ENCODE measurements at places on chromosomes 2 and 18.
A peak's percentile ranks its signal among the peaks of the same experiment; 100 is the strongest.

DNA sequence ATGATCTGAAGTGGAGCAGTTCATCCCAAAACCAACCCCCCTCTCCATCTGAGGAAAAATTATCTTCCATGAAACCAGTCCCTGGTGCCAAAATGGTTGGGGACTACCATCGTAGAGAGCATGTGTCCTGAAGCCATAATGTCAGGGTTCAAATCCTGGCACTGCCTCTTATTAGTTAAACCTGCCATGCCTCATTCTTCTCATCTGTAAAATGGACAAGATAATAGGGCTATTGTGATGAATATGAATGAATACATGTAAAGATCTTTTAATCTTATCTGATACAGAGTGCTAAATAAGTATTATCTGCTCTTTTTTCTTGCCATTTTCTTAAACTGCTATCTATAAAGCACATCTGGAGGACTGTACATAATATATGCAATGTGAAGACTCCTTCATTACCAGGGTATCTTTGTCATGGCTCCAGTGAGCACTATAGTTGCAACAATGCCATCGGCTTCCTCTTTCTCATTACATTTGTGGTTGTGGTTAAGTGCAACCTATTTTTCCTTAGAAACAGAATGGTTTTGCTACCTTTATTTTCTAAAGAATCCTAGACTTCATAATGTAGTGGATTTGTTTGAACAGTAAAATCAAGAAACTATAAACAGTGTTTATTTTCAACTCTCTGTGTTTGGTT is 27.0 kb downstream of the MFSD6 start:
- peak; percentile 41 for DNase-seq

DNA sequence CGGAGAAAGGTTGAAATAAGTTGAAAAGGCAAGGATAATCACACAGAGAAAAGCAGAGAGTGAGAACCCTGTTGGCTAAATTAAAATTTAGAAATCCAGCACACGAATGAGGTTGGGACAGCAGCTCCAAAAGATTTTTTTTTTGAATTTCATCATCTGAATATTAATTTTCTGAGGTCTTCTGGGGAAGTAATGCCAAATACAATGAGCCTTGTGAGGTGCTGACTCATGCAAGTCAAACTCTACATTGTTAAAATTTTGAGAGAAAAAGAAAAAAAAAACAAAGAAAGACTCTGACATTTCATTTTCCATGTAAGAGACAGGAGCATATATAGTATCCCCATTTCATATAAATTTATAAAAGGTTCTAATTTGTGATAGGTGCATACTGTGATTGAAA is 614.2 kb upstream of the CDH2 start:
- DNase-seq: no peak

DNA sequence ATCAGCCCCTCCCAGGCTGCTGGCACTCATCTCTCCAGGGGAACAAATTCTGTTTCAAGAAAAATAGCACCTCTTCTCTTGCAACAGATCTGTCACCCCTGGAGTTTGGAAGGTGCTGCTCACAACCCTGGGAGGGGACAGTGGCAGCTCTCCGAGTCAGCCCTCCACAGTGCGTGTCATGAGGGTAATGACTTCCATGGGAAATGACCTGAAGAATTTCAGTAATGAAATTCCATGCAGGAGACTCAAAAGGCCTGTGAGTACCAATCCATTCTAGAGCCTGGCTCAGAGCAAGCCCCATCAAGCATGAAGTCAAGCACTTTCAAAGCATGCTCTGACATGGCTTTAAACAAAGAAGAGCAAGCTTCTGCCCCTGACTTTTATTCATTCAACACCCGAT is 276.3 kb upstream of the PARD3B start:
- no peak for DNase-seq

DNA sequence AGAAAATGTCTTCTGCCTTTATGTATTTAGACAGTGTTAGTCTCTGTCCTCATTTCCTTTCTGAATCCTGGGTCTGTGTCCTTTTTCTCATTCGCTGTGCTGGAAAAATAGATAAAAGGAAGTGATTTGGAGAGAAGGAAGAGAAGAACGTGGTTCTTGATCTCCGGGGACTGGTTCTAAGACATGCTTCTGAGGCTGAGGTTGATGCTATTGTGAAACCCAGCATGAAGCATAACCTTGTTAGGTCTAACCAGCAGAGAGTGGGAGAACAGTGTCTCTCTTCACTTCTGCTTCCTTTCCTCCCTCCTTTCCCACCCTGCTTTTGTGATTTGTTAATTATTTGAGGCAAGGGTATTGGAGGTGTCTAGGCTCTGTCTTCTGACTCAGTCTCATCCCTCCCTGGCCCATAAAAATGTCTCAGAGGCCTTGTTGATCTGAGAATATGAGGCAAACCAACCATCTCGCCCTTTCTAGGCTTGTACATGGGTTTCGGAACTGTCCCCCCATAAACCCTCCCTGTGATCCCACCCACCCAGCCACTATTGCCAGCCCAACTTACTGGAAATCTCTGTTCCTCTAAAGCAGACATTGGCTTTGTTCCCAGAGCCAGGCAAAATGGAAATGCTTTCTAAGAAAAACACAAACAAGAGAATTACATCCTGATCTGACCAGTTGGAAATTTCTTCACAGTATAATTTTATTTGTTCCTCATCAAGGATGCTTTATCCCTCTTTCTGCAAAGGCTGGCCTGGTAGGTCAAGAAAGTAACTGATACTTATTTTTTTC is 360.6 kb upstream of the TNP1 start:
- DNase-seq: peak; percentile 26

- DNase-seq: no peak
These were observed 376.6 kb upstream of the TRIB2 start for GRCh38 chr2:12340164-12340563.

DNA sequence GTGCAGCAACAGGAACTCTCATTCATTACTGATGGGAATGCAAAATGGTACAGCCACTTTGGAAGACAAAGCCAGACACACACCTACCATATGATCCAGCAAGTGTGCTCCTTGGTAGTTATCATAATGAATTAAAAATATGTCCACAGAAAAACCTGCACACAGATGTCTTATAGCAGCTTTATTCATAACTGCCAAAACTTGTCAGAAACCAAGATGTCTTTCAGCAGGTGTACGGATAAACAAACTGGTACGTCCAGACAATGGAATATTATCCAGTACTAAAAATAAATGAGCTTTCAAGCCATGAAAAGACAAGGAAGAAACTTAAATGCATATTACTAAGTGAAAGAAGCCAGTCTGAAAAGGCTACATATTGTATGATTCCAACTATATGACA is 50.4 kb downstream of the CHMP3 start:
- DNase-seq: no peak

DNA sequence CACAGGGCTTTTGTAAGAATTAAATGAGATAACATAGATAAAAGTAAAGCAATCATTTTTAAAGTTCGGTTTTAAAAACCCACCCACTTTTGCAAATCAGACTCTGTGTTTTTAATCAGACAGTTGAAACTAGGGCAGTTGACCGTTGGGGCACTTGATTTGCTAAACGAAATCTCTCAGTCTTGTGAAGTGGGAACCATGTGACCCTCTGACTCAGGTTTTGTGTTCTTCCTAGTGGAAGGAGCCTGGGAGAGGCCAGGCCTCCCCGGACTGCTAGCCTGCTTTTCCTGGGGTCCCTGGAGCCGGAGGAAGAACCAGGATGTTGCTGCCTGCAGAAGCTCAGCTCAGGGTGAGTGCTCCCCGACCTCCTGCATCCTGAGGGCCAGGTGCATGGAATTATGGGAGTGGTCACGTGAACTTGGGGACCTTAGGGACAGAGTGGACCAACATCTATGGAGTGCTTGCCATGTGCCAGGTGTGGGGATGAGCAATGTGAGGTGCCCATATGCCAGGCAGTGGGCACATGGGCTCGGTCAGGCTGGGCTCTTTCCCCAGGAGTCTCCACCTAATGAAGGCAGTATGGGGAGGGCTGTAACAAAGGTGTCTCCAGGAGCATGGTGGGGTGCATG is 3.9 kb downstream of the C2orf72 start:
- DNase-seq: peak; percentile 29

DNA sequence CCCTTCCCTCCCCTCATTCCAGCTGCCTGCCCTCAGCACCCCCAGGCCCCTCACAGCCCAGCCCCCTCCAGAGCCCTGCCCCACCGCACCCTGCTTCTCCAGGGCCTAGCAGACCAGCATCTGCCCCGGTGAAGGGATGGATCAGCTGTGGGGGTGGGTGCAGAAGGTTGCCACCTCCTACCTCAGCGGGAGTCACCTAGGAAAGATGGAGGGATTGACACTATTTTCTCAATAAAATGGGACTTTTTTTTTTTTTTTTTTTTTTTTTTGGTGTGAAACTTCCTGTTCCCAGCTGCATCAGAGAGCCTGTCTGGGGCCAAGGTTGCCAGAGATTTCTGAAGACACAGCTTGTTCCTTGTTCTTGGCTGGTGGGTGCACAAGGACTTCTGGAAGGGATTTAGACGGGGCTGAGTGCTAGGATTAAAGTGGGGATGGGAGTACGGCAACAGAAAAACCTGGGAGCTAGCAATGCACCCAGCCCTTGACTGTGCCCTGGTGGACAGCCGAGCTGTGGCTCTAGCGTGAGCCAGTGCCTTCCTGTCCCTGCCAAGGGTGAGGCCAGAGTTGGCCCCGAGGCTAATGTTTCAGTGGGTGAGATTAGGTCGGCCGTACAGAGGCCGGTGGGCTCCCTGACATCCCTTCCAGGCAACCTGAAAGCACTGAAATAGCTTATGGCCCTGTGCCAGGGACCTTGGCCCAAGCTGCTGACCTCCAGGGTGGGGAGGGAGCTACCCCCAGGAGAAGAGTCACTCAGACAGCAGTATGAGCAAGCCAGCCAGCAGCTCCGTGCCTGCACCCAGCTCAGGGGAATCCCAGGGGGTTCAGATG is 4.6 kb downstream of the B3GNT7 start:
- DNase-seq: peak; percentile 60

- peak; percentile 52 for DNase-seq
These were observed 190.8 kb downstream of the ARHGAP28 start for GRCh38 chr18:6920099-6920955.

DNA sequence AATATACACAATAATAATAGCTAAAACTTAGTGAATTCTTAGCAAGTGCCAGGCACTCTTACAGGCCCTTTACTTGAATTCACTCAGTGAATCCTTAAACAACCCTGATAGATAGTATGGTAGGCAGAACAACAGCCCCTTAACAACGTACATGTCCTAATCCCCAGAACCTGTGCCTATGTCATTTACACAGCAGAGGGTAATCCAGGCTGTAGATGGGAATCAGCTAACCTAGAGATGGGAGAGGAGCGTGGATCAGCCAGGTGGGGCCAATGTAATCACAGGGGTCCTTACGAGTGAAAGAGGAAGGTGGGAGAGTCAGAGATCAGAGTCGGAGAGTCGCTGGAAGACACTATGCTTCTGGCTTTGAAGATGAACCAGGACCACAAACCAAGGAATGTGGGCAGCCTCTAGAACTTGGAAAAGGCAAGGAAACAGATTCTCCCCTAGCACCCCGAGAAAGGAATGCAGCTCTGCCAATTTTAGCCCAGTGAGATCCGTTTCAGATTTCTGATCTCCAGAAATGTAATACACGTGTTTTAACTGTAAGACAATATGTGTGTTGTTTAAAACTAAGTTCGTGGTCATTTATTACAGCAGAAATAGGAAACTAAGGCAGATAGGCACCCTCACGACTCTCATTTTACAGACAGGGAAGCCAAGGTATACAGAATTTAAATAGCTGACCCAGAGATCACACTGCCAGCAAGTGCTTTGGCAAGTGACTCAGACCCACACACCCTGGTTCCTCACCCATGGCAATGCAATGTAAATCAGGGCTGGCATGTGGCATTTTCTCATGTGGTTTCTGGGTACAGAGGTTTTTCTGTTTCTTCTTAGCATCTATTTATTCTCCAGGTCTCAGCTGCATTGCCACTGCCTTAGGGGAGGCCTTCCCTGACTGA is 68.9 kb downstream of the DOCK10 start:
- peak; percentile 69 for DNase-seq

- DNase-seq: no peak
These were observed 419.9 kb downstream of the TDRD15 start for GRCh38 chr2:21543630-21544029.

DNA sequence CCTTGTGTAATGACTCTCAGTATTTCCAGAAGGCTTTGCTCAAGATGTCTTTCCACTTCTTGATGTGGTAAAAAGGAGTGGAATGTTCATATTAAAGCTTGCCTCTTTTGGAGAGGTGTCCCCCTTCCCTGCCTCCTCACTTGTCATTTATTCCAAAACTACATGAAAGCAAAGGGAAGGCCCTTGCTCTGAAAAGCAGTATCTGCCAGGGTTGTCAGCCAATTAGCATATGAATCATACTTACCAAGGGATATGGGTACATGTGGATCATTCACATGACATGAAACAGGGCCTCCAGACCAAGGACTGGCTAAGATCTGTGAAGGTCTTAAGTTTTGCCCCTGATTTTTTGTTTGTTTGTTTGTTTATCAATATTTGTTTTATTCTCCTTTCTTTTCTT is 31.3 kb downstream of the ANXA4 start:
- DNase-seq: peak; percentile 55

DNA sequence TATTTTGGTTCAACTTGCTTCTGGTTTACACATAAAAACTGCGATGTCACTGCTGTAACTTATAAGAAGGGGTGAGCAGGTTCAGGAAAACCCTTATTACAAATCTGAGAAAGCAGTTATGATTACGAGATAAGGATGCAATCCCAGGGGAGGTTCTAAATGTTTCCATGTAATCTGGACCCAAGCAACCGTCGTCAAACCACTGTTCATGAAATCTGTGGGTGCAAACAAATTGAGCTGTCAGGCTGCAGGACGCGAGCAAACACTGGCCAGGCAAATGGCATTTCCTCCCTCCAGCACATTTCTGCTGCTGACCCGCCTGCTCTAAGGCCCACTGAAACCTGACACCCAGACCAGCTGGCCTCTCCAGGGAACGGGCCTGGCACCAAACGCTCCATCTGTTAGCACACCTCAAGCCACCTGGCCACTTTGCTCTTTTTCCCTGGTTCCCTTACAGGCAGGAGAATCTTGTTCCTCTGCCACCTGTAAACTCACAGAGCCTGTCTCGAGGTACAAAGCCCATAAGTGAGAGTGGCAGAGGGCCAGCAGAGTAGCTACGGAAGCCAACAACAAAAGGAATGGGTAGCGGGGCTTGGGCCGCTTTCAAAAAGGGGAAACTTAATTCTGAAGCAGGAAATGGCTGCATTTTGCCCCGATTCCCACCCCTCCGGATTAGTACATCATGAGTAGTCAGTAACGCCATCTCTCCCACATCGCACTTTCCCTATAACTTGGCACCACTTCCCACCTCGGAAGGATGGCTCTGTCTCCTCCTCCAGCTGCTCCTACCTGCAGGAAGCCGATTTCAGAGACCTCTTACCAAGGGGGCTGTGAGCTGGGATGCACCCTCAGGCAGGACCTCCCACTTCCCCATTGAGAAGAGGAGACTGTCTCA is 26.5 kb downstream of the CRACDL start:
- DNase-seq: no peak
